ENCODE measurements at places on chromosomes 11 and 22.

- DNase-seq, result peak; percentile 55
These were observed 26.7 kb downstream of the SERGEF start for GRCh38 chr11:17986007-17986710.

DNA sequence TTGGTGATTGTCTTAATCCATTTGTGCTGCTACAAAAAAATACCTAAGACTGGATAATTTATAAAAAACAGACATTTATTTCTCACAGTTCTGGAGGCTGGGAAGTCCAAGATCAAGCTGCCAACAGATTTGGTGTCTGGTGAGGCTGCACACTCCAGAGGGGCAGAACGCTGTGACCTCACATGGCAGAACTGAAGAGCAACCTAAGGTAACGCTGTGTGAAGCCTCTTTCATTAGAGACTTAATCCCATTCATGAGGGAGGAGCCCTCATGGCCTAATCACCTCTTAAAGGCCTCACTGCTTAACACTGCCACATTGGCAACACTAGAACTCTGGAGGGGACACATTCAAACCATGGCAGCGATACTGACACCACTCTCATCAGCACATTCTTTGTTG is 42.7 kb upstream of the BIRC3 start:
- no peak for DNase-seq

- DNase-seq, result no peak
These were observed 175.3 kb upstream of the SESN3 start for GRCh38 chr11:95406271-95406670.

DNA sequence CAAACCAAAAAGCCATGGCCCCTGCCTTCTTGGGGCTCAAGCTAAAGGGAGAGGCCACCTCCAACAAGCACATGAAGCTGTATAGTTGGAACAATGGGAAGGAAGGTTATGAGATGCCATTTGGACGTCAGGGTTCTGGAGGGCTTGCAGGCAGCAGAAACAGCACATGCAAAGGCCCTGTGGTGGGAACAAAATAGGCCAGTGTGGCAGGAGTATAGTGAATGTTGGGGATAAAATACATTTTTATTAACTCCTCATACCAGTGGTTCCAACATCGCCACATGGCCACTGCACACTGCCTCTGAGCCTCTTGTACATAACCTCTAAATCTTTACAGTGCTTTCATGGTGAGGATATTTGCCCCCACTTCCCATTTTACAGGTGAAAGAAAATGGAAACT is 32.2 kb upstream of the MN1 start:
- DNase-seq, result no peak

DNA sequence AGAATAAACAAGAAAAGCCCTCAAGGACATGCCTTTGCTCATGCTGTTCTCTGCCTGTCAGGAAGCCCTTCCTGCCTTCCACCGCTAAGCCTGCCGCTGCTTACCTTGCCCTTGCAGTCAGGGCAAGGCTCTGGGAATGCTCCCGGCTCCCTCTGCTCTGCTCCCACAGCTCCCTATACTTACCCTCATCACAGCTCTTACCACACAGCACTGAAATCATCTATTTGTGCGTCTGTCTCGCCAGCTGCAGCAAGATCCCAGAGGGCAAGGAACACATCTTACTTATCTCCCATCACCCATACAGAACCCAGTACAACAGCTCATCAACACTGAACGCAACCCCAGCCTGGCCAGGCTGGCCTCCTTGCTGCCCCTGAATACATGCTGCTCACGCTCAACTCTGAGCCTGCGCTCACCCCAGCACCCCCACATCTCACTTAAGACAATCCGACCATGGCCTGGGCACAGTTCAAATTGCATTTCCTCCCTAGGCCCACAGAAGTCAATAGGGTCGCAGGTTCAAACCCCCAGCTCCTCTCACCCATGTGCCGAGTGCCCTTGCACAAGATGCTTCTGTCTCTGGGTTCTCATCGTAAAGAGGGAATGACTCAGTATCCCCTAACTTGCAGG is 161.8 kb downstream of the IGLL1 start:
- DNase-seq, result no peak

GRCh38 chr22:26977741-26978376 is 320.5 kb downstream of the MIAT start:
- DNase-seq, result no peak

GRCh38 chr11:16790486-16791190 is 52.2 kb downstream of the C11orf58 start:
- DNase-seq, result no peak

DNA sequence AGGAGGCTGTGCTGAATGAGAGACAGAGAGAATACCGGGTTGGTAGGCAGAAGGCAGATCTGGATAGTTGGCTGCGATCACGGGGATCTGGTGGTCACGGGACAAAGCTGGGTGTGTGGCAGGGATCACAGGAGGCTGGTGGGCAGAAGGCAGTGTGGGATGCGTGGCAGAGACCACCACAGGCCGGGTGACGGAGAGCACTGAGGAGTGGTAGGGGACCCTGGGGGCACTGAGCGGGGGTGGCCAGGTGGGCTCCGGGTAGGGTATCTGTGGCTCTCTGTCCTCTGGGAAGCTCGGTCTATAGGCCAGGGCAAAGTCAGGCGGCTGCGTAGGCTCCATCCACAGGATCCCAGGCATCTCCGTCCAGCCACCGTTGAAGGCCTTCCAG is 1.4 kb downstream of the CD248 start:
- DNase-seq, result no peak

DNA sequence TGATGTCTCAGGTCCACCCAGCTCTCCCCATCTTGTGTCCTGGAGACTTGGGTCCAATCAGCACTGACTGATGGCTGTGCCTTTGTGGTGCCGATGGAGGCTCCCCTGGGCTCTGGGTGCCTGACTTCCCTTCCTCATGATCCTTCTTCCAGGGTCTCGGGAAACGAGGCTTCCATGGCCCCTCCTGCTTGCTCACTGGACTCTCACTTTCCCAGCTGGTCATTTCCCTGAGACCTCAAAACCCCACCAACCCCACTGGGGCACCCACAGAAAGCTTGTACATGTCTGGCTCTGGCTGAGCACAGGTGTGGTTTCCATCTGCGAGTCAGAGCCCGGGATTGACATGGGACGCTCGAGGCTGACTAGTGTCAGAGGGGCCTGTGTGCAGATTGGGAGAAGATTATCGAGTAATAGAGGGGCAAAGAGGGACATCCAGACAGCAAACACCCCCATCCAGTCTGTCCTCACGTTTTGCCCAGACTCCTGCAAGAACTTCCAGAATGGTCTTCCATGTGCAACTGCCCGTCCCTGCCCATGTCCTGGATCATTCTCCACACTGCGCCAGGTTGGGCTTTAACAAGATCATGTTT is 15.1 kb downstream of the APOL1 start:
- no peak for DNase-seq

DNA sequence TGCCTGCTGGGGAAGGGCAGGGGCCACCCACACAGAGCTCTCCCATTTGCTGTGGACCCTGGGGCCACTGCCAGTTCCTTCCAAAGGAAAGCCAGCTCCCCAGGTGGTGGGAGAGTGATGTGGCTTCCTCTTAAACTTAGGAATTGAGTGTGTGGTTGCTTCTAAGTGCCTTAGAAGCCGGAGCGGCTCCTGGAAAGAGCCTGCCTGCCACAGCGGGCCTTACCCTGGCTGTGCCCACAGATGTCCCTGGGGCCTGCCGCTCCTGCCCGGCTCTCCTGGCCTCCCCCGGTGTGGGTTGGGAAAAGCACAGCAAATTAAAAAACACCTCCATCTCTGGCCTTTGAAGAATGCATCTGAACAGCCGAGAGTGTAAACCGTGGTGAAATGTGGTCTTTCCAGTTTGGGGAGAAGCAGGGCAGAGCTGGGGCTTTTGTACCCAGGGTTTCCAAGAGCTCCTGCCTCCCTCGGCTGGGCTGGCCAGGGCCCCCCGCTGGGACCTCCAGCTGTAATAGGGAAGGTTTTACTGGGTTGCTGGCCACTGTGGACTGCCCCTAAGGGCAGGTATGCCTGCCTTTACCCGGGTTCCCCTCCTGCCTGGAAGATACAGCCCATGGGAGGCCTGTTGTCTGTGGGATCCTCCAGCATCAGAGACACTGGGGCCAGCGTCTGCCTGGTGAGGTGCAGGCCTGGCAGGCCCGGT is 30.2 kb downstream of the LRP5 start:
- DNase-seq, result peak; percentile 56

GRCh38 chr11:118108513-118108912 is 21.8 kb upstream of the SMIM35 start:
- no peak for DNase-seq
